ENCODE measurements at places on chromosomes 11 and 22.

- no peak for DNase-seq
Observed at GRCh38 chr11:123362186-123362585, 67.9 kb upstream of the GRAMD1B start.

- no peak for DNase-seq
Observed at GRCh38 chr11:106304274-106304673, 226.8 kb downstream of the AASDHPPT start.

DNA sequence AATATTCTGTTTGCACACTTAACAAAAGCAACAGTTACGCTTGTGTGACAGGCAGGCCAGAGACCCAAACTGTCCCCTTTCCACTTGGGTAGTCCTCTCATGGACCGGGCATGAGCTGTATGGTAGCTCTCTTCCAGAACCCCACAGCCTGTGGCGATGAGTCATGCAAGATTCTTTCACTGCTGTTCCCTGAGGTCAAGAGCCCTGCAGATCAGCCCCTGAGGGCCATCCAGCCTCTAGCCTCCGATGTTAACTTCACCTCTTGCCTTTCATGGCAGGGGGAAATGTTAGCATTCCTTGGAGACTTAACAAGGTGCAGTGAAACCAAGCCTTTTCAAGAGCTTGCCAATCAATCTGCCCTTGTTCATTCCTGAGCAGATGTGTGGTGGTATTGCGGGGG is 63.2 kb upstream of the DEUP1 start:
- DNase-seq, result no peak

DNA sequence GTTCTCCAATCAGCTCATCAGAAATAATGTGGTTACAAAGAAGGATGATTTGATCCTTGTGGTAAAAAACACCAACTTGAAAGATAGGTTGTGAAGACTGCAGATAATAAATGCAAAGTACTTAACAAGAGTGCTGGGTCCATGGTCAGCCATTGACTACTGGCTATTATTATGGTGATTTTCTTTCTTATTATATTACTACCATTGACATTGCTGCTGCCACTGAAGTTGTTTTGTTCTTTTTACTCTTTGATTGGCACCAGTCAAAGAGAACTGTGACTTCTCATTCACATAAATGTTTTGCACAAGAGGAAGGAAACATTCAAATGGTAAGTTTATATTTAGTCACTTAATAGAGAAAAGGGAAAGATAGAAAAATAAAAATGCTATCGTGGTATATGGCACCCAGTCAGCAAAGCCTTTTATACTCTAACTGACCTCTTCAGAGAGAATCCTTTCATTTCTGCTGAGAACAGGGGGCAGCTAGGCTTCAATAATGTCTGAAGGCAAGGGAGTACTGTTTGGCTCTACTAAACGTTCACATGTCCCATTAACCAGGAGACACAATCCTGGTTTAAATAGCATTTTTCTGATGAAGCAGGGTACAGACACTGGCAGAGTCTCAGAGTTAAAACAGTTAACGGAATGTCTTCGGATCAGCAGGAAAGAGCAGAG is 64.8 kb downstream of the LRRC4C start:
- no peak for DNase-seq

GRCh38 chr11:63042596-63042995 is 27.0 kb upstream of the SLC22A8 start:
- no peak for DNase-seq

DNA sequence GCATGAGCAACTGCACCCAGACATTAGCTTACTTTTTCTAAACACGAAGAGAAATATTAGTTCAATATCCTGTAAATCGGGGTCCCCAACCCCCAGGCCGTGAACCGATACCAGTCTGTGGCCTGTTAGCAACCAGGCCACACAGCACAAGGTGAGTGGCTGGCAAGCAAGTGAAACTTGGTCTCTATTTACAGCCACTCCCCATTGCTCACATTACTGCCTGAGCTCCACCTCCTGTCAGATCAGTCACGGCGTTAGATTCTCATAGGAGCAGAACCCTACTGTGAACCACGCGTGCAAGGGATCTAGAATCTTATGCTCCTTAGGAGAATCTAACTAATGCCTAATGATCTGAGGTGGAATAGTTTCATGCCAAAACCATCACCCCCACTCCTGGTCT is 27.8 kb upstream of the DEPDC7 start:
- no peak for DNase-seq

GRCh38 chr22:23550049-23550650 is 29.9 kb downstream of the IGLL1 start:
- no peak for DNase-seq

GRCh38 chr22:23401111-23401909 is 178.8 kb downstream of the IGLL1 start:
- peak; percentile 56 for DNase-seq

DNA sequence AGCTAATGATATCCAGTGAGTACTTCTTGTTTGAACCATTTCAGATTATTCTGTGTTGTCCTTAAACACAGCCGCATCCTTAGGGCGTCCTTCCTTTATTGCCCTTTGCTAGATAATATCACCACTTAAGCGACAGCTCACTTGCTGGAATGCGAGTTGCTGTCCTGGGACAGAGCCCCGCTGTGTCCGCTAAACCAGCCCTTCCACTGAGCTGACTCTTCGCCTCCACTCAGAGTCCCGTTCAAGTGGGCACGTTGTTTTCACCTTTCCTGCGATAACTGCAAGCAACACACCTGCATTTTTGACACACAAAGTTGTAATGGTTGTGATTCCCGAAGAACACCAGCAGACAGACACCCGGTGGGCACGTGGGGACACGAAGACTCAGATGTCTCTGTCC is 140.0 kb downstream of the TBC1D22A start:
- no peak for DNase-seq

DNA sequence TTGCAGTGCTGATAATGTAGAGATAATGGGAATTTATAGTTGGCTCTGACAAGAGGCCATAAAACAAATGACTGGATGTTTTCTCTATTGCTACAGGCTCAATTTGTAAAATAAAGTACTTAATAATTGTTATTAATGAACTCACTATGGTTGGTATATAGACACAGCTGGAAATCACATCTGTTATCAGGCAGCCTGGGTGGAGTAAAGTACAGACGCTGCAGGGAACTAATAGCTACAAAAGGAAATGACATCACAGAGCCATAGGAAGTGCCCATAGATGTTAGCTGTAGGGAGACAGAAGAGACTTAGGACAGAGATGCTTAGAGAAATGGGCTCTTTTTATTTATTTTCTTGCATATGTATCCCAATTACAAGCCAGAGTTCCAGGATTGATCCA is 81.0 kb upstream of the SNX19 start:
- DNase-seq, result no peak

DNA sequence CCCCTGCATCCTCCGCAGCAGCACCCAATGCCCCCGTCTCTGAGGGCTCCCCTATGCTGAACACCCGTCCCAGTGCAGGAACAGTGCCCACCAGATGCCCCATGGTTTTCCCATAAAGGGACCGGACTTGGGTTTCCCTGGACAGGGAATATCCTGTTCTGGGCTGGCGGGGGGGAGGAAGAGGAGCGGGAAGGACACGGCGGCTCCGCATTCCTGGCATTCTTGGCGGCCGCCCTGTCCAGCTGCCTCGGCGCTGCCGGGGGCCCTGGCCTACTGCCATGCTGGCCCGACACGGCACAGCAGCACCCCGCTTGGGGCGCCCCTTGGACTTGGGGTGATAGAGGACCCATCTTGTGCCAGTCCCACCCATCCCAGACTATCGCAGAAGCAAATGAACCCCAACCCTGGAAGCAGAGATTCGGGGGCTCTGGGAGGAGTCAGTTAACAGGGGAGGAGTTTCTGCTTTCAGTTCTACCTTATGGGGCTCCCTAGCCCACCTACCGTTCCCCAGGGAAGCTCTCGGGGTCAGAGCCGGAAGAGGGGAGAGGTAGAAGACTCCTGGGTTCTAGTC is 23.7 kb upstream of the CBX7 start:
- DNase-seq, result no peak

GRCh38 chr11:125164422-125165110 is at the start of gene PKNOX2:
Gene PKNOX2 (plus strand): TSS chr11:125164751. CDS start chr11:125351306, 186,555 bp downstream.
- DNase-seq, result no peak

DNA sequence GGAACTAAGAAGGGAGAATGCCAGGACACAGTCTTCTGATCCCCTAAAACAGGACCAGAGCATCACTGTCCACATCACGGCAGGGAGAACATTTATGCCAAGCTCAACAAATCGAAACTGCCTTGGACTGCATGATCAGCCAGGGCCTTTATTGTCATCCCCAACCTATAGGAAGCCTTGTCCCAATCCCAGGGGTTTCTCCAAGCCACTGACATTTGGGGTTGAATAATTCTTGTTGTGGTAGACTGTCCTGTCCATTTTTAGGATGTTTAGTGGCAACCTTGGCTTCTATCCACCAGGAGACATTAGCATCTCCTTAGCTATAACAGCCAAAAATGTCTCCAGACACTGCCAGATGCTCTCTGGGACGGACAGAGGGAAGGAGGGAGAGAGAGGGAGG is 37.1 kb downstream of the RPL27A start:
- no peak for DNase-seq

GRCh38 chr11:12842933-12843636 is 166.0 kb upstream of the RASSF10 start:
- DNase-seq, result no peak

DNA sequence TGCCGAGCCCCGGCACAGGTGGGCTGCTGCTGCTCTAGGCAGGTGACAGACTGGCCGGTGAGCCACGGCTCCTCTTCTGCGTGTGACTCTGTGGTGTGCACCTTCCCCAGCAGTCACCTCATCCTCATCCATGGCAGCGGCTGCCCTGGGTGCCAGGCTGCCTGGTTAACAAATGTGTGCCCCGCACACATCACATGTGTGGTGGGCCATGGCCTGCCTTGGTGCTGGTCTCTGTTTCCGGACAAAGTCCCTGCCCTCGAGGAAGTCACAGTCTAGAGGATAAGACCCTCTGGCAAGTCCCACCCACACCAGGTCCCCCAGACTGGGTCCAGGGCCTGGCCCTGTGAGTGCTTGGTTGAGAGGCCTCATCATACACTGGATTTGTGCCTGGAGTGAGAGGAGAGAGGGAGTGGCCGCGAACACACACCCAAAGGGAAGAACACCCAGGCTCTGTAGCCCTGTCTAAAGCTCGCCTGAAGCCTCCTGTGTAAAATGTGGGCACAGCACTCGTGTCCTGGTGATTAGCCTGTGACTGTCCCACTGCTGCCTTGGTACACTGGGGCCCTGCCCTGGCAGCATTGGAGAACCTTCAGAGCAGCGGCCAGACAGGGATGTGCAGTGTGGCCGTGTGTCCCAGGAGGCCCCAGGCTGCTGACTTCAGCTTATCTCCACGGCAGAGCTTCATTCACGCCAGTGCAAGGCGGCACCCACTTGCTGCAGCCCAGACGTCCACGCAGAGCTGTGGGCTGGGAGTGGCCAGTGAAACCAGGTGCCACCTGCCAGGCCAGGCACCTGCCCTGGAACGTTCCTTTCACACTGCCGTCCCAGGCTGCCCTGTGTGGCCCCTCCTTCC is 269.9 kb downstream of the TBC1D22A start:
- DNase-seq, result no peak

GRCh38 chr11:134330611-134331353 is 1.0 kb upstream of the GLB1L2 start:
- no peak for DNase-seq

GRCh38 chr11:117917591-117918151 is 11.5 kb downstream of the TMPRSS13 start:
- no peak for DNase-seq

DNA sequence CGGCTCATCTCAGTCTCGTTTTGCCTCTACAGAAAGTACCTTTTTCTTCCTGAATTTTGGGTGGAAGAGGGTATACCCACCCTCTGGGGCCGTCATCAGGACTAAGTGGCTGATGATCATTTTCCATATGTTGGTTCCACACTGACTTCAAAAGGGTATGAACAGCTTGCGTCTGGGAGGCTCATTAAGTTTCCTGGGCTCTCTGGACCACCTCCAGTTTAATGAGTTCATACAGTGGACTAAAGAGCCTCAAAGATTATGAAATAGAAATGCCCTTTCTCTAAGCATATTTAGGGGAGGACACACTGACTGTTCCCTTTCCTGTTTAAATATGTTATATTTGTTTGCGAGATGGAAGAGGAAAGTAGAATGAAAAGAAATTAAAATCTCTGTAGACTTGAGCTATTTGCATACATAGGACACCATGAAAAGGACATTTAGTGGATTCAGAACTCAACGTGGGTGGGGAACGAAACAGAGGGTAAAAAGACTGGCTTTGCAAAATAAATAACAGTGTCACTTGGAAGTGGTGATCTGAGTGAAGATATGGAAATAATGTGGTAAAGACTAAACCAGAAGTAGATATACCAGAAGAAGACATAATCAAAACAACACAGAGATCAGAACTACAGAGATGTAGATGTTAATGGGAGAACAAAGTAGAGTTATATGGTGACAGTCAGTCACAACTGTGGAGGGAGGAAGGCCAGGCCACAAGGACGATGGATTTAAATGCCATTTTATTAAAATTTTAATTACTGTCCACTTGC is 18.7 kb downstream of the LDLRAD3 start:
- no peak for DNase-seq

DNA sequence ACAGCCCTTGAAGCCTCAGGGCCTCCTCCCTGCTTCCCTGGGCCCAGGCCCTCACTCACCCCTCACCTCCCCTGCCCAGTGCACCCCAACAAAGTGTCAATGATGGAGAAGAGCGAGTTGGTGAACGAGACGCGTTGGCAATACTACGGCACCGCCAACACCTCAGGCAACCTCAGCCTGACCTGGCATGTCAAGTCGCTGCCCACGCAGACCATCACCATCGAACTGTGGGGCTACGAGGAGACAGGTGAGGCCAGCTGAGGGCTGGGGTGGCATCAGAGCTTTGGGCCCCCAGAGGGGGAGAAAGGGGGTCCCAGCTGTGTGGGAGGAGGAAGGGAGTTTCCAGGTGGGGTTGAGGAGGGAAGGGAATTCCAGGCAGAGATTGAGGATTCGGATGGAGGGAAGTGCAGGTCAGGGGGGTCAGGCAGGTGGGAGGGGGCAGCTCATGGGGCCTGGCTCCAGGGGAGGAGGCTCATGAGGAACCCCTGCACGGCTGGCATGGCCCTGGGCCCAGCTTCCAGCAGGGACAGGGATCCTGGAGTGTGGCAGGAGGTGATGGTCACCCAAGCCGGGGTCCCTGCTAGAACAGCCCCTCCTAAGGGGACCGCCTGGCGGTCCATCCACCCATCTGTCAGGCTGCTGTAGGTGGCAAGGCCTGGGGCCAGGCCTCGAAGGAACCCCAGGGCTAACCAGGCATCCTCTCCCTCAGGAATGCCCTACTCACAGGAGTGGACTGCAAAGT is 2.9 kb downstream of the SUSD2 start:
- no peak for DNase-seq

GRCh38 chr22:39808081-39808480 is 85.5 kb downstream of the ENTHD1 start:
- DNase-seq, result no peak

DNA sequence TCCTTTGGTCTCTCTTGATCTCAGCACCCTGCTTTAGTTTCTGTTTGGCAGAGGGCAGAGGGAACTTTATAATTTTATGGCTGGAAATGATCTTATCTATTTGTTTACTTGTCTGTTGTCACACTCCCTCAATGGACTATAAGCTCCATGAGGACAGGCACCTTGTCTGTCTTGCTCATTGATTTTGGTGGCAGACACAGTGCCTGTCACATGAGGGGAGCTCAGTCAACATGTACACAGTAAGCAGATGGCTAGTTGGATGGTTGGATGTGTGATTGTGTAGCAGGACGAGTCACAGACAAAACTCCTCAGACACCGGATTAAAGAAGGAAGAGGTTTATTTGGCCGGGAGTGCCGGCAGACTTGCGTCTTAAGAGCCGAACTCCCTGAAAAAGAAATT is 80.4 kb downstream of the MYO18B start:
- DNase-seq, result no peak

Measured in kidney epithelial cell (primary cell).